A172 (cell line): ENCODE measurements at places on chromosomes 2 and 18.
A peak's percentile ranks its signal among the peaks of the same experiment; 100 is the strongest.

DNA sequence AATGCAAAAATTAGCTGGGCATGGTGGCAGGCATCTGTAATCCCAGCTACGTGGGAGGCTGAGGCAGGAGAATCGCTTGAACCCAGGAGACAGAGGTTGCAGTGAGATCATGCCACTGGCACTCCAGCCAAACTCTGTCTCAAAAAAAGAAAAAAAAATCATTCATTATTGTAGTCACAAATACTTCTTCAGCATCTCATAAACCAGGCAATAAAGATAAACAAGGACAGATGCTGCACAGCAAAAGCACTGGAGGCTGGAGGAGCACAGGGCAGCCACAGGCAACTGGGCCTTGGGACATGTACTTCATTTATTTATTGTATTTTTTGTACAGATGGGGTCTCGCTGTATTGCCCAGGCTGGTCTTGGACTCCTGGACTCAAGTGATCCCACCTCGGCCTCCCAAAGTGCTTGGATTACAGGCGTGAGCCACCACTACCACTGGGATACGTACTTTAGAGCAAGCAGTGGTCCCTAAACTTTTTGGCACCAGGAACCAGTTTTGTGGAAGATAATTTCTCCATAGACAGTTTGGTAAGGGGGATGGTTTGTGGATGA, 16.8 kb upstream of the MAT2A start:
- DNase-seq, result no peak

DNA sequence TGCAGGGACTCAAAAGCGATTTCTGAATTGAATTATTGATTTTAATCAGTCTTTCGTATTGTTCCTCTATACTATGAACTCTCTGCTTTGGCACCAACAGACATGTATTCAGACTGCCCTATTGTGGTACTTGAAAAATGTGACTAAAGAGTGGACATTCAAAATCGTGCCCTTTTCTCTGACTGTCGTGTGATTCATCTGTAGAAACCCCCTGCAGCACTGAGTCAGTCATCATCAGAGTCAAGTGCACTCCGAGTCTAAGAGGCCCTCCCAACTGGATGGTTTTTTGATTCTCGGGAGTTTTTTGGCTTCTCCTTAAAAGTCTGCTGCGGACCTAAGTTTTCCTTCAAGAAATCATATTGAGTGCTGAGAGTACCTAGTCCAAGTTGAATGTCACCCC, 96.4 kb upstream of the FOSL2 start:
- DNase-seq, result peak; percentile 85

GRCh38 chr2:207283356-207283755, 117.6 kb upstream of the KLF7 start:
- no peak for DNase-seq

- no peak for DNase-seq
Observed at GRCh38 chr2:105570757-105571156, 171.9 kb upstream of the FHL2 start.

- DNase-seq, result no peak
Observed at GRCh38 chr2:226865710-226866109, 29.9 kb downstream of the RHBDD1 start.

- no peak for DNase-seq
Observed at GRCh38 chr2:46460241-46460921, 19.0 kb upstream of the TMEM247 start.

GRCh38 chr2:206112846-206113547, 27.0 kb upstream of the INO80D start:
- DNase-seq, result no peak

DNA sequence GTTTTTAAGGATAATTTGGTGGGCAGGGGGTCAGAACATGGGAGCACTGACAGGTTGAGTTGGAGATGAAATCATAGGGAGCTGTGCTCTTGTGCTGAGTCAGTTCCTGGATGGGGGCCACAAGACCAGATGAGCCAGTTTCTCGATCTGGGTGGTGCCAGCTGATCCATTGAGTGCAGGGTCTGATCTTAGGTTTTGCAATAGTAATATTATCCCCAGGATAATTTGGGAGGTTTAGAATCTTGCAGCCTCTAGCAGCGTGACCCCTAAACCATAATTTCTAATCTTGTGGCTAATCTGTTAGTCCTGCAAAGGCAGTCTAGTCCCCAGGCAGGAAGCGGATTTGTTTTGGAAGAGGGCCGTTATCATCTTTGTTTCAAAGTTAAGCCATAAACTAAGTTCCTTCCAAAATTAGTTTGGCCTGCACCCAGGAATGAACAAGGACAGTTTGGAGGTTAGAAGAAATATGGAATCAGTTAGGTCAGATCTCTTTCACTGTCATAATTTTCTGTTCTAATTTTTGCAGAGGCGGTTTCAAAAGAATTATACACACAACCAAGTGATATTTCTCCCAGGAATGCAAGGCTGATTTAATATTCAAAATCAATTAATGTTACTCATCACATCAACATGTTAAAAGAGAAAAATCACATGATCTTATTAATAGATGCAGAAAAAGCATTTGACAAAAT, 23.0 kb downstream of the DBI start:
- DNase-seq, result peak; percentile 52

DNA sequence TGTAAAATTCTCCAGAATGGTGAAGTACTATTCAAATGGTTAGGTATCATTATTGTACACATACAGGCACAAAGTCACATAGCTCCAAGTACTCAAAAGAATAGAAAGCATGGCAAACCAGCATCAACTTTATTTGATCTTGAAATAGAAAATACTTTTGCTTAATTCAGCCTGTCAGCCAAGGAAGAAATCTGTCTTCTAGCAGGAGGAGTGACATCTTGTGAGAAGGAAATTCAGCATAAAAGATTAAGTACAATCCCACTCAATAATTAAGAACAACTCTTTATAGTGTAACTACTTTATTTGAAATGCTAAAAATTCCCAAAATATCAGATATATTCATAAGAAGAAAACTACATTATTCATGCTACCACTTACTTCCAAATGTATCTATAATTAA, 15.8 kb downstream of the DNAJC27 start:
- DNase-seq, result no peak

- DNase-seq, result no peak
Observed at GRCh38 chr18:29003194-29003593, 826.3 kb upstream of the CDH2 start.

GRCh38 chr2:104863146-104863467, 9.2 kb downstream of the POU3F3 start:
- DNase-seq, result no peak

GRCh38 chr2:30204281-30204680, 27.1 kb upstream of the LBH start:
- DNase-seq, result no peak

GRCh38 chr2:98902209-98903063, 33.6 kb downstream of the CRACDL start:
- DNase-seq, result no peak

DNA sequence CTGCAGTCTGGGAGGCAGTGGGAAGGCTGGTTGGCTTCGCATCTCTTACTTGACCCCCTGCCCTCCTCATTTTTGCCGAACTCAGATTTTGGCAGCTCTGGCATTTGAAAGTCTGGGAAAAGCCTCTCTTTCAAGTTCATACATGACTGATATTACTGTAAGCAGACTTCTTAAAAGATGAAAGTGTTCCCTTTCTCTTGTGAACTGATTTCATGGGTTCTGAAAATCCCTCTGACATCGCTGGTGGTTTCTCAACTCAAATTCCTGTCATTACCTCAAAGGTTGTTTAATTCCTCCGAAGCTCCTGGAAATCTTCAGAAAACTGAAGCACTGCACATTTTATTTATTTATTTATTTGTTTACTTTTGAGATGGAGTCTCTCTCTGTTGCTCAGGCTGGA, 16.9 kb upstream of the SLC38A11 start:
- no peak for DNase-seq

DNA sequence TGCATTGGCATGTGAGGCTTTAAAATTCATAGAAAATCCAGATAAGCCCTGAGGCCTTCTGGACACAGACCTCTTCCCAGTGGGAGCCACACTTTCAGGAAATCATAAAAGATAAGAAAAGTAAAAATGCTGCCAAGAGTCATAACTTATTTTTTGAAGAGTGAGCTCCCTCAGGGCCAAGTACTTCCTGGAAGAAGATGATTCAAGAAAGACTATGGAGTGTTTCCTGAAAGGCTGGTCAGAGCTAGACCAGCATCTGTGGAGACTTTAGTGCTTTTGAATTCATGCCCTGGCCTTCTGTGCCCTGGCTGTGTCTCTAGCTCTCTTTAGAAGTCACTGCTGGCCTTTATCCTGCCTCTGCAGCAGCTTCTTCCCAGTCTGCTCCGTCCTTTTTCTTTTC, 6.4 kb upstream of the XDH start:
- DNase-seq, result peak; percentile 70

- DNase-seq, result peak; percentile 77
Observed at GRCh38 chr2:231200805-231201474, 2.5 kb downstream of the ARMC9 start.

DNA sequence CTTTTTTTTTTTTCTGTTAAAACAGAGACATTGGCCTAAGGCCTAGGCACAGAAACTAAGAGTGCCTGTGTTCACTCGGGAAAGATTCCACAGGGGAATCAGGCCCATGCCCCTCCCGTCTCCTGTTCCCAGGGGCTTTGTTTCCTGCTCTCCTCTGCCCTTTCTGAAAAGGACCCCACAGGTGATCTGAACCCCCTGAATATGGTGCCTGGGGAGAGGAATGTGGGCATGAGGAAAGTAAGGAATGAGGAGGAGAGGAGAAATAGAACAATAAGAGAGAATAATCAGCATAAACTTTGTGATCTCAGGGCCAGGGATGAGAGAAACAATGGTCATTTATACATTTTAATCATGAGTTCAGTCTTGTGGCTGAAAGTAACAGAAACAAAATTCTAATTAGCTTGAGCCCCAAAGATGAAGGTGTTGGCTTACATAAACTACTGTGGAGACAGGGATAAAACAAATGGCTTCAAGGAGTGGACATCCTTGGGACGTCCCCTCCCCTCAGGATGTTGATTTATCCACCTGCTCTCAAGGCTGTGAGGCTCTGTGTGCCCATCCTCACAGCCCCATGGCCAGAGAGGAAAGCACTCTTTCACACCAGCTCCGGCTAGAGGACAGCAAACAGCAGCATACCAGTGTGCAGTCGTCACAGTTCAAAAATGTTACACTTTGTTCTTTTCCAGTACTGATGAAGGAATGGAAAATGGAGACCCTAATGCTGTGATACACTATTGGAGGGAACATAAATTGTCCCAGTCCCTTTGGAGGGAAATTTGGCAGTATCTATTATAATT, 46.4 kb upstream of the MRPL33 start:
- no peak for DNase-seq

GRCh38 chr2:183292028-183292427, 167.8 kb downstream of the NUP35 start:
- DNase-seq, result no peak

DNA sequence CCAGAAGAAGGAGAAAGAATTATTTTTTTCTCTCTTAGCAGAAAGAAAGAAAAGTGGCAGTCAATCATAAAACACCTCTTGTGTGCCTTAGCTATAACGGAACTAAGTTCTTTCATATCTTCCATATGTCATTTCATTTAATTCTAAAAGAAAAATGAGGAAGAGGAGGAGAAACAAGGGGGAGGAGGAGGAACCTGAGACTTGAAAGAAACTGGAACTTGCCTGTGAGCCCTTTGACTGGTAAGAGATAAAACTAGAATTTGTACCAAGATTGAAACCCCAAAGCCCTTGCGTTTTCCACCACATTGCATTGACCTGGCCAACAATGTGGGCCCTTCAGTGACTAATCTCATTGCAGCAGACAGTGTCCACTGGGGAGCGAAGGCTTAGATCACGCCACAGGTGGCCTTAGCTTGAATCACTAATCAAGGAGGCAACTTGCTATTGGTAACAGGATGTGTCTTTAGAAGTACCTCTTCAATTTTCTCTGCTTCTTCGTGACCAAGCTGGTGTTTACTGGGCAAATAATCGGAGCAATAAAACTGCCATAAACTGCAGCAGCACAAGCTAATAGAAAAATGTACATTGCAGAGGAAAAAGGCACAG, 307.9 kb downstream of the CLIP4 start:
- DNase-seq, result no peak

GRCh38 chr18:33467531-33467930, 27.0 kb upstream of the CCDC178 start:
- DNase-seq, result no peak

- no peak for DNase-seq
Observed at GRCh38 chr2:42851186-42851585, 58.8 kb upstream of the HAAO start.

DNA sequence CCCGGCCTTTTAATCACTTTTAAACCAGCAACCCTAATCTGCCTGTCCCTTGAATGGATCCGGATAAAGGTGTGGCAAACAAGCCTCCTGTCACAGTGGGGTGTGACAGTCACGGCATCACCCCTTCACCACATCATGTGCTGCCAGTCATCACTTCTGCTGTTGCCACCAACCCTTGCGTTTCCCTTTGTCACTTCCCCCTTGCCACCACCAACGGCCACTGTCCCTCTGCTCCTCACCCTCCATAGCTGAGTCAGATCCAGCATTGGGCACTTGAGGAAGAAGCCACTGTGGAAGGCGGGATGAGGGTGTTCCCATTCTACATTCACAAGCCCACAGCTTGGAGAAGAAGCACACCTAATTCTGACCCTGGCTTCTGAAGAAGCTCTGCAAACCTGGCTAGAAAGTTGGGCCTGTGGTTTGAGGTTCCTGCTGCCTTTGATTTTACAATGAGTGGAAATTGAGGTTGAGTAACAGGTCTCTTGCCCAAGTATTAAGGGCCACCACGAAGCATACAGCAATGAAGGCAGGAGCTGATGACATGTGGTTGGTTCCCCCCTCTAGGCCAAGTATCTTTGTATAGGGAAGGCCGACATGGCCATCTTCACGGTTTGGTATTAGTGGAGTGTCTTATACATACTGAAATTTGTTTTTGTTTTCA, 22.9 kb upstream of the DARS1 start:
- no peak for DNase-seq

DNA sequence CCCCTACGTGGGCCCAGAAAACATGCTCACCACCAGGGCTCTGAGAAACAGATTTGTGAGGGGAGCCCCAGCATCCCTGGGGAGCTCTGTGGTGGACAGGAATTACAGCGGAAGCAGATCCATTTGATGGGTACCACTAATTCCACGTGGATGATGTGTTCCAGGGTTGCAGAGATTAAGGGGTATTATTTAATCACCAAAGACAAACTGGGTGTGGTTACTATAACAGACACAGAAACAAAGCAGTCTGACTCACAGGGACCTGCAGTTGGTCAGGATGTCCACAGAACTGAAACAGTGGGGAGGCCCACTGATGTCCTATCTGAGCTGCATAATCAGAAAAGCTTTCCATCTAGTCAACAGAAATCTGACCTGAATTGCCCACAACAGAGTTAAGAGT, 65.8 kb downstream of the PSMG2 start:
- DNase-seq, result peak; percentile 69

DNA sequence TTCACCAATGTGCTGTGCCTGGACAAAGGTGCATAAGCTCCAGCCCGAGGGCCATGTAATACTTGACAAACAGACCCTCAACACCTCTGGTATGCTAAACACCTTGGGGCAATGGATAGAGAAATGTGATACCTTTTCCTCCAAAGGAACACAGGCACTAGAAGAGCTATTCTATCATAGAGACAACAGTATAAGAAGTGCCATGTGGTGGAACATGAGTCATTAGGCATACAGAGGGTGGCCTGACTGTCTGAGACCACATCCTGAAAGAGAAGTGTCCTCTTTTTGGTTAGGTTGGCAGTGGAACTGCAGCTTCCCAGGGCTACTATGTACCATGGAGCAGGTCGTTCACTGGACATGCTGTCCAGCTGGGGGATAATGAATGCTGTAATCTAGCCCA, 153.9 kb downstream of the INSIG2 start:
- peak; percentile 59 for DNase-seq

GRCh38 chr2:11121099-11121822, 34.0 kb upstream of the SLC66A3 start:
- DNase-seq, result no peak
